ENCODE measurements at places on chromosomes 12 and 14.

- DNase-seq: no peak
Measured at GRCh38 chr14:76640923-76641395, 120.3 kb upstream of the VASH1 start.

DNA sequence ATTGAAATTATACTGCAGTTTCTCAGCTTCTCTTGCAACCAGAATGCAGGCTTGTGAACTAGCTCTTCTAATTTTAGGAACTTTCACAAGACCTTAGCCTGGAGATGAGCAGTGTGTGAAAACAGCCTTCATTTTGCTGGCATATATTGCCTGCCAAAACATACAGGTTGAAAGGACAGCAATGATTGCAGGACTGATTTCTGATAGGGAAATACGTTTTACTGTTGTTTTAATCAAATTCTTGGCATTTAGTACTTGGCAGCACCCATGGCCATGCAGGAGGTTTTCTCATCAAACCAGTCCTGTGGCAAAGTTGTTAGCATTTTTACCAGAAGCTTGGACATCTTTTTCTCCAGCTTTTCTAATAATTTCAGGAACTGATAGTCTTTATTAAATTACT is 91.9 kb upstream of the MUCL1 start:
- DNase-seq: no peak

GRCh38 chr14:21518725-21519124 is 7.4 kb downstream of the SALL2 start:
- DNase-seq: no peak

DNA sequence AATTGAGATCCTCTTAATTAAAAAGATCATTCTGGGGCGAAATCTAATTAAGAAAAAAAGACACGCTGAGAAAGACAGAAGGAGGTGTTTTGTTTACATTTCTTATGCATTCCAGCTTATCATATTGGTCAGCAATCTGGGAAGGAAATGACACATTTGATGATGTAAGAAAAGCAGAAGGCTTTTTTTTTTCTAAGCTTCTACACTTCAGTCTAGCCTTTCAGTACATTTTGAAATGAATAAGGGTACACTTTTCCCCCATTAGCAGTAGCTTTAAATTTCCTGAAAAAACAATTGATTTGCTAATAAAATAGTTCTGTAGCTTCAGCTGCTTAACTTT is 5.9 kb upstream of the GSC start:
- DNase-seq: no peak

DNA sequence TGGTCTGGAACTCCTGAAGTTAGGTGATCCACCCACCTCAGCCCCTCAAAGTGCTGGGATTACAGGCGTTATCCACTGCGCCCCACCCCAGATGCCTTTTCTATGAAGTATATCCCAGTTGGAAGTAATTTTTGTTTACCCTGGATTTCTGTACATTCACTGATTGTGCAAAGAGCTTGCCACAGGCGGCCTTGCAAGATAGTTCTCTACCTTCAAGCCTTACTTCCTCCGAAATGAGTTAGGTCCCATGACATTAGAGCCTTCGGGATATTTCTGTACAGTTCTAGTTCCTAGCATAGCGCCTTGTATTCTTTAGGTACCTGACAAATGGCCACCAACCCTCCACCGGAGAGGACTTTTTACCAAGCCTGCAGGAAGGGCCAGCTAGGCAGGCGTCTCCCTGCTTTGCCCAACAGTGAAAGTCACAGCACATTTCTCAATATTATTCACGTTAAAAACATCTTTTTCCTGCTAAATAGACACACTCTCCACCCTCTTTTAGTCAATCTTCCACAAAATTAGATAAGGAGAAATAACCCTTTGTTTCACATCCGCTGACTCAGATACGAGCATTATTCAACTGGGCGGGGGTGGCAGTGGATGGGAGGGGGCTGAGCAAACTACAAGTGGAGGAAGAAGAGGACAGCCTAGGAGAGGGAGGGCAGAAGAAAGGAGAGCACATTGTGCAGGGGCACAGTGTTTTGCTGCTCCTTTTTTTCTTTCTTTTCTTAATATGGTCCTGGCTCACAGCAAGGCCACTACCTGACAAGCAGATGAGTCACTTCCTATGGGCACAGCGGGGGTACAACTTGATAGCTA is 40.0 kb upstream of the CAPRIN2 start:
- DNase-seq: no peak

GRCh38 chr12:89678225-89678624 is 30.4 kb downstream of the ATP2B1 start:
- DNase-seq: no peak

- DNase-seq: no peak
Measured at GRCh38 chr14:34770901-34771300, 56.5 kb upstream of the CFL2 start.

GRCh38 chr12:6752167-6752920 is 597 bp downstream of the MLF2 start:
- DNase-seq: no peak

GRCh38 chr14:67060546-67060945 is 128.7 kb upstream of the GARIN2 start:
- no peak for DNase-seq

- DNase-seq: no peak
Measured at GRCh38 chr12:112023759-112024396, 10.7 kb downstream of the ERP29 start.

GRCh38 chr12:124487066-124487833 is 80.2 kb downstream of the NCOR2 start:
- no peak for DNase-seq

DNA sequence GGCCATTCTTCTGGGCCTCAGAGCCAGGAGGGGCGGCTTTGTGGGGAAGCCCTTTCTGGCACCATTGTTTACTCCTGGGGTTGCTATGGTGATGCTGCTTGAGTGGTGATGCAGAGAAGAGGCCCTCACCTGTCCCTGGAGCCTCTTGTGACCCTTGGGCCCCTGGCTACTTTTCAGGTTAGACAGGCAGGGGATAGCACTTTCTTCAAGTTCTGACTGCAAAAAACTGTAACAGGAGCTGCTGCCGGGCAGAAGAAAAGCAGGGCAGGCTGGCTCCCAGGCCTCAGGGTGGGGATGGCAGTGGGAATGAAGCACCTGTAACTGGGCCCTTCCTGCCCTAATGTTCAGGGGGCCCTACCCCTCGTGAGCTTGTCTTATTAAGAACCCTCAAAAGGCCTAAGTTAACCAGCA is at the start of gene TEX52:
Gene TEX52 (minus strand): TSS at position 19 of the 411 bp plus-strand sequence. CDS start 13 bp downstream, at position 6.
- no peak for DNase-seq

DNA sequence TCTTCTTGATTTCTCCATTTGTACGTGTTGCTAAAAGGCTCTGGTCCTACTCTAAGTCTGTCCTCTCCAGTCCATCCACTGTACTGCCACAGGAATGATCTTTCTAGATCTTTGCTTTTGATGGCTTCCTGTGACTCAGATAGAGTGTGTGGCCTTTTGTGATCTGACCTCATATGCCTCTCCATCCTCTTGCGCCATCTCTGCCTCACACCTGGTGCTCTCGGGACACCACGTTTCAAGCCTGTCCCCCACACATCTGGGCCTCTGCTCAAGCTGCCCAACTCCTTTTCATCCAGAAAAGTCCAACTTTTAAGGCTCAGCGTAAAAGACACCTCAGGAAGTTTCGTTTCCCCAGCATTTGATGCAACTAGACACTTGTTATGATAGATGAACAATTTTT is 39.0 kb downstream of the DCAF4 start:
- DNase-seq: no peak

DNA sequence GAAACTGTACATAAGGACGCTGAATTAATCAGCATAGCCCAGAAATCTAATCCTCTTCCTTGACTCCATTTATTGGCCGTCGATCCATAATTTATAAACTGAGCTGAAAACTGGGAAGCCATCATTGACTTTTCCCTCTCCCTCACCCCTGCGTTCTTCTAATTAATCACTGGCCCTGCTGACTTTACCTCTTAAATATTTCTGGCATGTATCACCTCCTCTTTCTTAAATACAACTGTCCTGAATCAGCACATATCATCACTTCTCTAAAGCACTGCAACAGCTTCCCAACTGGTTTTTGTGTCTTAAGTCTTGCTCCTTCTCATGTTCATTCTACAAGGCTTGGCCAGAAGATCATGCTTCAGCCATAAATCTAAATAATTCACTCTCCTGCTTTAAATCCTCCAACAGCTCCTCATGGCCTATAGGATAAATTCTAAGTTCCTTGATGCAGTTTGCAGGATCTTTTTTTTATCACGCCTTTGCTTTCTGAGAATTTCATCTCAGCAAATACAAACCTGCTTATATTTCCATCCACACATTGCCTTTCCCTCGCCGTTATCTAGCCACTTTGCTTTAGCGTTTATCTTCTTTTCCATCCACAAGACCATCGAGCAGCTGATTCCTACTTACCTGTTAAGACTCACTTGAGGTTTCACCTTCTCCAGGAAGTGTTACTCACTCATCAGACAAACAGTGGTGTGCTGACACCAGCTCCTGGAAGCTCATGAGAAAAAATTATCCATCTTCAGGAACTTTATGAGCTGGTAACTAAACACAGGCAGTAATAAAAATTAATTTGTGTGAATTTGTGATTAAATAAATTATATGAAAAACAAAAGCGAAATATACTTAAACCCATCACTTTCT is 295.6 kb upstream of the FLRT2 start:
- no peak for DNase-seq

- DNase-seq: no peak
Measured at GRCh38 chr14:36518586-36519430, 1.2 kb downstream of the NKX2-1 start.

- DNase-seq: no peak
Measured at GRCh38 chr14:101495827-101496775, 65.2 kb upstream of the DIO3 start.

DNA sequence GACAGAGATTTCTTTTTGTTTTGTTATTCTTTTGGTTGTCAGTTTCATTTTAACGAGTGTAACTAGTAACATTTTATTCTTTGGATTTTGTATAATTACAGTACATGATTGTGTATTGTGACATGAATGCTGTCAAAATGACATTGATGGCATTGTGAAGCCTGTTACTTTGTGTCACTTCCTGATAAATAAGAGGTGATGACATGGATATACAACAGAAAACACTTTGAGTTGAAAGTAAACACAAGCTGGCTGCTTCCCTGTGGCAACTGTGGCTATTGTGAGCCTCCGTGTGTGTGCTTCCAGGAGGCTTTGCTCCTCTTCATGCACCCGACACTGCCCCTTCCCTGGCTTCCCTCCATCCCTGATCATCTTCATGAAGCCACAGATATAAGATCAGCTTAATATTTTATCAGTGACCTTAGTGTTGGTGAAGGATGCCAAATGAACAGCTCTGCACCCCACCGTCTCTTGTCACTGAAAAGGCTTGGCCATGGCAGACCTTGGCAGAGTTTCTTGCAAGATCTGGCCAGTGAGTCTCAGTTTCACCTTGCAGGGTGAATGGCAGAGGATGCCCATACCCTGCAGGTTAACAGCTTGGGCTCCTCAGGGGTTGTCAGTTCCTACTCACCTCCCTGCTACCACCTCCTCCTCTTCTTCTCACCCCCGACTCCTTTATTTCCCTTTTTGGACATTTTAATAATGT is 191.9 kb downstream of the EPS8 start:
- DNase-seq: no peak

GRCh38 chr12:51726931-51727330 is 121.6 kb downstream of the FIGNL2 start:
- no peak for DNase-seq

GRCh38 chr12:126869644-126870043 is 1397.3 kb upstream of the TMEM132C start:
- DNase-seq: no peak

DNA sequence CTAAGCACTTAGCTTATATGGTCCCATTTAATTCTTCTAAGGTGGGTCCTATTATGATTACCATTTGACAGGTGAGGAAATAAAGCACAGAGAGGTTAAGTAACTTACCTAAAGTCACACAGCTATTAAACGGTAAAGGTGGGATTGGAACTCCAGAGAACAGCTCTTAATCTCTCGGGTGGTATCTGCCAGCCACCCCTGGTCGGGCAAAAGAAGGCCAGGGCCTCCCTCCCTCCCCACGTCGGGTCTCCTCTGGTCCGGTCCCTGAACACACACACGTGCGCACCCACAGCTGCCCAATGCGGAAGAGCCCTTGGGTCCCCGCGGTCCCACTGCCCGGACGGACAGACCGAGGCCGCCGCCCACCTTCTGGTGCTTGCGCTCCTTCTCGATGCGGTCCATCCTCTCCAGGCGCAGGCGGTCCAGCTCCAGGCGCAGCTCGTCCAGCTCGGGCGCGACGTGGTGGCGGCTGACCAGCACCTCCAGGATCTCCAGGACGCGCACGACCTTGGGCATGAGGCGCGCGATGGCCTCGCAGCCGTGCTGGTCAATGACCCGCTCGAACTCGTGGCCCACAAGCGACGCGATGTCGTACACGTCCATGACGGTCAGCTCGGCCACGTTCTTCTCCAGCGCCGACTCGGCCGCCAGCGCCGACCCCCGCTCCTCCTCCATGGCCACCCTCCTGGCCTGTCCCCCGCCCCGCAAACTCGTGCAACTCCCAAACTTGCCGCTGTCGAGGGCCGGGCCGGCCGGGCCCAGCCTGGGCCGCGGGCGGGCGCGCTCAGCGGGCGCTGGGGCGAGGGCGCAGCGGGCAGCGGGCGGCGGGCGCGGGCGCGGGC is 490 bp downstream of the RILPL1 start:
- peak; percentile 2 for DNase-seq

GRCh38 chr12:44708218-44708617 is 167.9 kb downstream of the NELL2 start:
- DNase-seq: no peak

GRCh38 chr12:117098024-117098360 is 1.2 kb downstream of the TESC start:
- no peak for DNase-seq

Measured in bone marrow (tissue), 2 donors.